ENCODE measurements at places on chromosomes 6 and 20. TPM values are rescaled to one million over a fixed set of nuclear protein-coding genes. Genes with fewer than 3 reads are reported as not detected.

MEA1 gene
- 23.7 TPM for total RNA-seq

SCUBE3 gene
- not detected for total RNA-seq

THEMIS gene
- total RNA-seq, result 53.9 TPM

- H3K4me1 ChIP-seq, result peaks cover 20% of the 10 kb centered on the region
- no peaks in the 10 kb centered on the region for H3K36me3 ChIP-seq
- H3K27ac ChIP-seq, result peak overlapping the region; percentile 86
- H3K4me3 ChIP-seq, result peak overlapping the region; percentile 82
These were observed 796 bp downstream of the HLA-DQB1 start for GRCh38 chr6:32665661-32666060.

DNA sequence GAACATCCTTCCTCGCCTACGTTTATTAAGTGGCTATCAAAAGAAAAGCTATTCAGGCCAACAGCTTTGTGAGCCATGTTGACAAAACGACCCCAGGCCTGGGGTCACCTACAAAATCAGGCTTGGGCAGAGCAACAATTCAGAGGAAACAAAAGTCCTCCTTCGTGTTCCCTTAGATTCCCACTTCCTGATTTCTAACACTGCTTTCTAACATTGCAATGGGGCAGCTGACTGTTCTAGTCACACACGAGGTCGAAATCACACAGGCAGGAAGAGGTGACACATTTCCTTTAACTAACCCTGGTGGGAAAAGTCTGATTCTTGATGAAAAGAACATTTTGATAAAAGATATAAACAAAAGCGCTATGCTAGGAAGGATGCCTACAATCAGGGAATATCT, 31.9 kb downstream of the WDR27 start:
- no peaks in the 10 kb centered on the region for H3K27me3 ChIP-seq
- H3K4me1 ChIP-seq, result peaks cover 5% of the 10 kb centered on the region
- H3K27ac ChIP-seq, result peak overlapping the region; percentile 76
